ENCODE measurements at places on chromosomes 13 and 19.

GRCh38 chr13:19695428-19695827 lies 62.0 kb downstream of the MPHOSPH8 start:
- DNase-seq = no peak

GRCh38 chr13:68550330-68550729 lies 1320.2 kb upstream of the PCDH9 start:
- DNase-seq = no peak

DNA sequence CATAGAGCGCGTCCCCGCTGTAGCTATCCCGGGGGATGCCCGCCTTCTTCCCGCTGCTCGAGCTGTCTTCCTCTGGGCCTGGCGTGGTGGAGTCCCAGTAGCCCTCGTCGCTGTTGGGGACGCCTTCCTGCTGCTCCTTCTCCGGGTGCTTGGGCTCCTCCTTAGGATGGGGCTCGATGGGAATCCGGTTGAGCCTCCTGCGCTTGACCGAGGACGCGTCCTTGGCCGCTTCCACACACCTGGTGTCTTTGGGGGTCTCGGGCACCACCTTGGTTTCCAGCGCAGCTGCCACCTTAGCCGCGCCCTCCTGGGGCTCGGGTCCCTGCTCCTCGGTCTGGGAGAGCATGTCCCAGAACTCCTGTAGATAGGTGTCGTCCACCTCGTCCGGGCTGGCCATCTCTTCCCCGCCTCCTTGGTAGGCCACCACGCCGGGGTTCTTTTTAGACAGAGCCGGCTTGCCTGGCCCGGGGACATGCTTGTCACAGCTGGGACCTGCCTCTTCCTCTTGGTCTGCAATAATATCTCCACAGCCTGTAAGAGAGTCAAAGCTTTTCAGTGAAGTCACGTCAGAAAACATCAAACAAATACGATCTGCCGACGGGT lies 2.0 kb downstream of the AMER2 start:
- no peak for DNase-seq

DNA sequence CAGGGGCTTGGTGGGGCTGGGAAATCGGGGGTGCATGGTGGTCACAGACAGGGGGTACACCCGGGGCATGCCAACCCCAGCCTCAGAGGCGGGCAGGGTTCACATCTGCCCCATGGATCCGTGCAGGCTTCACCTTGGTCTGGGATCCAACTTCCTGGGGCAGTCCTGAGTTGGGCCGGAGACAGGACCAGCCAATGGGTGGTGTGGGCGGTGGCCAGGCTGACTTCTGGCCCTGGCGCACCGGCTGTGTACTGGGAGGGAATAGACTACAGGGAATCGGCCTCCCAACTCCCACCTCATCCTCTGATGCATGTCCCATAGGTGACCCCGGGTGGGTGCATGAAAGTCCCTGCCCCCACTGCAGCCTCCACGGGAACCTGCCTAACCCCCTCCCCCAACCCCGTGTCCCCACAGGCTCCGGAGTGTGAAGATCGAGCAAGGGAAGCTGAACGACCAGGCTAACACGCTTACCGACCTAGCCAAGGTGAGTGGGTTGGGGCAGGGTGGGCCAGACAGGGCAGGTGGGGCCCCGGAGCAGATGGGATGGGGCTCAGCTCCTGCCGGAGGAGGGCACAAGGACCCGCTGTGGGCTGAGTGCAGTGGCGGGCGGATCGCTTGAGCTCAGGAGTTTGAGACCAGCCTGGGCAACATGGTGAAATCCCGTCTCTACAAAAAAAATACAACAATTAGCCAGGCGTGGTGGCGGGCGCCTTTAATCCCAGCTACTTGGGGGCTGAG lies 14.7 kb upstream of the ARRDC2 start:
- no peak for DNase-seq

DNA sequence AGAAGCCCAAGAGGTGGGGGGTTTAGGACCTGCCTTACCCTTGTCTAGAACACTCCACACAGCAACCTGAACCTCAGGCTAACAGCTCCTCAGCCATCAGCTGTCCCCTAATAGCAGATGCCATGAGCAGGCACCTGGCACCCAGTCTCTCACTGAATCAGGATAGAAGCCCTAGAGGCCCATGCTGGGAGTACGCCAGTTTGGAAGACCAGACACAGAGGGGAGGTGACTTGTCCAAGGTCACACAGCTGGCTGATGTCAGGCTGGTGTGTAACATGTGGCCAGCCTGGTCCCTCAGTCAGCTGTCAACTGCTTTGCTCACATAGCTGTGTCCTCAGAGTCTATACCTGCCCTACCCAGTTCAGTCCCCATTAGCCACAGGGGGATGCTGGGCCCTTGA lies 12.8 kb upstream of the SAMD1 start:
- DNase-seq = no peak

GRCh38 chr19:55526216-55527196 lies 10.4 kb downstream of the SBK2 start:
- DNase-seq = peak; percentile 51

- DNase-seq = peak; percentile 93
These were observed 49.0 kb upstream of the FRY start for GRCh38 chr13:31982540-31982939.

DNA sequence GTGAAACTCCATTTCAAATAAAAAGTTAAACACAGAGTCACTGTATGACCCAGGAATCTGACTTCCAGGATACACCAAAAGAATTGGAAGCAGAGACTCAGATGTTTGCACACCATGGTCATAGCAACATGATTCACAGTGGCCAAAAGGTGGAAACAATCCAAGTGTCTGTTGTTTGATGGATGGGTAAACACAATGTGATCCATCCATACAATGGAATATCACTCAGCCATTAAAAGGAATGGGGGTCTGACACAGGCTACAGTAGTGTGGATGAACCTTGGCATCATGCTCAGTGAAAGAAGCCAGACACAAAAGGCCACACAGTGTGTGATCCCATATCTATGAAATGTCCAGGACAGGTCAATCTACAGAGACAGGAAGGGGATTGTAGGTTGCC lies 174.3 kb downstream of the PTPRS start:
- DNase-seq = peak; percentile 73

GRCh38 chr13:74092711-74093110 lies 41.5 kb downstream of the KLF12 start:
- no peak for DNase-seq
